Stimulated activated CD8-positive, alpha-beta memory T cell treated with anti-CD3 and anti-CD28 coated beads, Interleukin-4, amount 100 ng/mL, for 1 hour (primary cell): ENCODE measurements at places on chromosomes 11 and 22.

GRCh38 chr11:66068923-66069714 lies 953 bp upstream of the PACS1 start:
- DNase-seq = no peak

GRCh38 chr11:36130401-36130800 lies 158.8 kb downstream of the COMMD9 start:
- no peak for DNase-seq

DNA sequence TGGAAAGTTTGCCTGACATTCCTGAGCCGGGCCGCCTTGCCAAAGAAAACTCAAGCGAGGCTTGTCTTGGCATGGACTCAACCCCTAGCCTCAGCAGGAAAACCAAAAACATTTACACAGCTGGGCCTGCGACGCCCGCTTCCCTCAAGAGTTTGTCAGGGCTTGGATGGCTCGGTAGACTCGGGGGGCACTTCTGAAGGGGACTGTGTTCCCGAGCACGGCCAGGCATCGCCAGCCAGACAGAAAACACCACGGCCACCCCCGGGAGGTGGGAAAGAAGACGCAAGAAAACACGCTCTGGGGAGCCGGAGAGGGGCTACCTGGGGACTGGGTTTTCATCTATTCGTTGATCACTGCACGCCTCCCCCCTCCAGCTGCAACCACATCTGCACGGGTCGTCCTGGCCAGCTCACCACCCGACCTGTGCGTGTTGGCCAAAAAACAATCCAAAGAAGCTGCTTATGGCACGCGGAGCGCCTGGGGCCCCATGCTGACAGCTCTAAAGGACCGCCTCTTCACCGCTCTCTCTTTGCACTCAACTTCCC lies 380.7 kb downstream of the MN1 start:
- DNase-seq = no peak

DNA sequence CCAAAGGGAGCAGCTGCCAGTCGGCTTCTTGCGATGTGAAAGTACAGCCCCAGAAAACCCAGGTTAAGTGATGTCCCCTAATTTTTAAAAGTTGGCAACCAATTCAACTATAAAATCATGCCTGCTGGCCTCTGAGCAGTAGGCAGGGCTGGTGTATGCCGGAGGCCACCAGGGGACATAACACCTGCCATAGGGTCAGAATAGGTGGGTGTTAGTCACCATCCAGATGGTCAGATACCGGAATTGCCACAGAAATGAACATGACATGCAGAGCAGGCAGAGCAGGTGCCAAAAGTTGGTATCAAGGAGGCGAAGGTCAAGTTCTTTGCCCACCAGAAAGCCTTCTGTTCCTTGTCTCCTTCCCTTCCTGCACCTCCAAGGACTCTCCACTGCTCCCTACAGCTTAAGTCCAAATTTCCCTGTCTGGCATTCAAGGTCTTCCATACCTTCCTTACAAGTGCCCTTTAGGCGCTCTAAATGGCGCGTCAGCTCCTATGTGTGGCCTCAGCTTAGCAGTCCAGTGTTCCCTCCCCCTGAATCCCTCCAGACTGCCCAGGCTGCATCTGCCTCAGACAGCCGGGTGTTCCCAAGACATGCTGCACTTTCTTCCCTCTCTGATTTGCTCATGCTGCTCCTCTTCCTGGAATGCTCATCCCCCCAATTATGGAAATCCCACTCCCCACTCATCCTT lies 45.1 kb downstream of the PTPRJ start:
- DNase-seq = no peak

GRCh38 chr11:118820412-118821357 lies 29.7 kb upstream of the DDX6 start:
- no peak for DNase-seq

DNA sequence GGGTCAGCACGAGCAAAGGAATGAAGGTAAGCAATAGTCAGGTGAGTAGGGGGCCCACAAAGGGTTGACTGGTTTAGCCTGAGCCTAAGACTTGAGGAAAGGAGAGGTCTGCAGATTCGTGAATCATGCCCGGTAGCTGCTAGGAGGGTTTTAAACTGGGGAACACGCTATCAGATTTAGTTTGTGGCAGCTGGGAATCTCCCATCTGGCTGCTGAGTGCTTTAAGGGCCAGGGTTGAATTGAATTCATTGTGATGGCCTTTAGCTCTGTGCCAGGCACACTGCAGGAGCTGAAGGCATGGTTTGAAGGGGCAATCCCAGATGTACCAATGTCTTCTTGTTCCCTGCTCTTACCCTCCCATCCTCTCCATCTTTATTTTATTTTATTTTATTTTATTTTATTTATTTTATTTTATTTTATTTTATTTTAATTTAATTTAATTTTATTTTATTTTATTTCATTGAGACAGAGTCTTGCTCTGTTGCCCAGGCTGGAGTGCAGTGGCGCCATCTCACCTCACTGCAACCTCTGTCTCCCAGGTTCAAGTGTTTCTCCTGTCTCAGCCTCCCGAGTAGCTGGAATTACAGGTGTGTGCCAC lies 1.9 kb upstream of the NECTIN1 start:
- no peak for DNase-seq

- no peak for DNase-seq
Measured at GRCh38 chr22:40107244-40107643, 70.5 kb upstream of the TNRC6B start.

DNA sequence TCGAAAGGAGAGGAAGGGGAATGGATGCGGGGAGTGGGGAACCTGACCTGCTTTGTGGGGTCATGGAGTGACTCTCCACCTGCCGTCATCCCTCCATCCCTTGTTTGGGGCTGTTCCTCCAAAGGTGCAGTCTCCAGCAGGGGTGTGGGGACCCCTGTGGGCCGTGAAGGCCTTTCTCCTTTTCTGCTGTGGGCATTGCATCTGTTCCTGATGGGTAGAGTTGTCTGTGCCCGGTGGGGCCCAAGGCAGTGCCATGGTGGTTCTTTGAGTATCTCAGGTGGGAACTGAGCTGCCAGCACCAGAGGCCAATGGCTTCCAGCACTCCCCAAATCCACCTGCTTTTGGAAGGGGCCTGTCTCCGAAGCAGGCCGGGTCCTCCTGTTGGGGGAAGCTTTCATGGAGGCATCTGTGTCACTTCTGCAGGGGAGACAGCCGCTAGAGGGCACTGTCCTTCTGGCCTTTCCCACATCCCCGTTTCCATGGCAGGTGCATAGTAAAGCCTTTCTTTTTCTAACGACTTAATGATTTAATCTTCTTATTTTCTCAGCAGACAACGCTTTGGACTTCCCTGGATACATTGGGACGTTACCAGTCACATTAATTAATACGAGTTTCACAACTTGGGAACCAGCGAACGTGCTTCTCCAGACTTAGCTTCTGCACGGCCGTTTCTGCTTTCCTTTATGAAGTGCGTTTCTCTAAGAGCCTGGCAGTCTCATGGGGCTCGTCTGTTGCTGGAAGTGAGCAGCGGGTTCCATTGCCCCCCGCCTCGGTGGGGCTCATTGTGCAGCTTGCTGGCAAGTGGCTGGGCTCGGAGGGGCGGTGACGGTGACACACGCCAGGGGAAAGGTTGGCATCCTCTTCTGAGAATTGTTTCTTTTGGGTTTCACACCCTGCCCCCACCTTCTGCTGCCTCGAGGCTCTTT lies 57.1 kb downstream of the PARVB start:
- DNase-seq = peak; percentile 50

- no peak for DNase-seq
Measured at GRCh38 chr22:44880610-44881290, 128.4 kb downstream of the ARHGAP8 start.

- no peak for DNase-seq
Measured at GRCh38 chr11:44067266-44067665, 1.2 kb downstream of the ACCS start.

DNA sequence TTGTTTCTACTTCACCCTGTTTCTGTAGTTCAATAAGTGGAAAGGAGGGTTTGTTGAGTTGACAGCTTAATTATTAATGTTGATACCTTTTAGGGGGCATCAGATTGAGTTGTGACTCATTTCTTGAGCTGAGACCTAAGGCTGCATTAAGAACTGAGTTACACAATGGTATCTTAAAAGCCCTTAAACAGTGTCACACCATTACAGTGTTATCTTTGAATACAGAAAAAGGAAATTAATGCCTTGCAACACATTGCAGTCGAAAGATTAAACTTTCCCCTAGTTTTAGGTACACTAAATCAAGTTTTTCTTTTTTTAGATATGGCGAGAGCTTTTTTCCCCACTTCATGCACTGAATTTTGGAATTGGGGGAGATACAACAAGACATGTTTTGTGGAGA lies 16.7 kb downstream of the PAFAH1B2 start:
- no peak for DNase-seq

- DNase-seq = no peak
Measured at GRCh38 chr11:98587884-98588283, 432.9 kb upstream of the CNTN5 start.

- DNase-seq = peak; percentile 44
Measured at GRCh38 chr22:38051900-38052862, 5.0 kb upstream of the PICK1 start.

DNA sequence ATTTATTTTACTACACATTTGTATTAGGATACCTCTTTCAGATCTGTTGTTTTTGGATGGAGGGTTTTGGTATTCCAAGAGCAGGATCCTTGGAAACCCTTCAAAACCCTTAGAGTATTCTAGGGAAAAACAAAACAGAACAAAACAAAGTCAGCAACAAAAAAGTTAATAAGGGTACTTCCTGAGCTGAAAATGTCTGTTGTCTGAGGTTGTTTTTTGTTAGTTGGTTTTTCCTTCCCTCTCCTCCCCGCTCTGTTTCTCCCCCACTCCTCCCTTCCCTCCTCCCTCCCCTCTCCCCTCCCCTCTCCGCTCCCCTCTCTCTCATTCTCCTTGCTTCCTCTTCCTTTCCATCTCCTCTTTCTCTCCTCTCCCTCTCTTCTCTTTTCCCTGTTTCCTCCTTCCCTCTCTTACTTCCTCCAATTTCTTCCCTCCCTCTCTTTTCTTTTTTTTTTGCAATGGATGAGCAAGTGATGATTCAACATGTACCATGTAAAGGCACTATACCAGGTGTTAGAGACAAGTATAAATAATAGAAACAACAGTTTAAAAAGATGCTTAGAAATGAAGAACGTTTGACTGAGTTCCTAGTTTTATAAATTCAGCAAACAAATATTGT lies 160.6 kb downstream of the TMEM135 start:
- no peak for DNase-seq

GRCh38 chr11:63504933-63505586 lies 824 bp upstream of the LGALS12 start:
- DNase-seq = no peak

- DNase-seq = no peak
Measured at GRCh38 chr22:38223289-38223960, 21.6 kb downstream of the MAFF start.

GRCh38 chr11:4551346-4551979 lies 6.5 kb downstream of the OR52M1 start:
- DNase-seq = no peak

- DNase-seq = no peak
Measured at GRCh38 chr22:23856721-23857605, 712 bp upstream of the SLC2A11 start.

DNA sequence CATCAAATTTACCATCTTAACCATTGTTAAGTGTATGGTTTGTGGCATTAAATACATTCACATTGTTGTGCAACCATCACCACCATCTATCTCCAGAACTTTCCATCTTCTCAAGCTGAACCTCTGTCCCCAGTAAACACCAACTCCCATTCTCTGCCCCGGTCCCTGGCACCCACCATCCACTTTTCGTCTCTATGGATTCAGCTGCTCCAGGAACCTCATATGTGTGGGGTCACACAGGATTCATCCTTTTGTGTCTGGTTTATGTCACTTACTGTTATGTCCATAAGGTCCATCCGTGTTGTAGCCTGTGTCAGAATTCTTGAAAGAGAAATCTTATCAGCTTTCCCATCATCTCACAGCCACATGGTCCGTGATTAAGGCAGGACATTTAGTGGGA lies 16.3 kb downstream of the TSPAN32 start:
- DNase-seq = no peak

DNA sequence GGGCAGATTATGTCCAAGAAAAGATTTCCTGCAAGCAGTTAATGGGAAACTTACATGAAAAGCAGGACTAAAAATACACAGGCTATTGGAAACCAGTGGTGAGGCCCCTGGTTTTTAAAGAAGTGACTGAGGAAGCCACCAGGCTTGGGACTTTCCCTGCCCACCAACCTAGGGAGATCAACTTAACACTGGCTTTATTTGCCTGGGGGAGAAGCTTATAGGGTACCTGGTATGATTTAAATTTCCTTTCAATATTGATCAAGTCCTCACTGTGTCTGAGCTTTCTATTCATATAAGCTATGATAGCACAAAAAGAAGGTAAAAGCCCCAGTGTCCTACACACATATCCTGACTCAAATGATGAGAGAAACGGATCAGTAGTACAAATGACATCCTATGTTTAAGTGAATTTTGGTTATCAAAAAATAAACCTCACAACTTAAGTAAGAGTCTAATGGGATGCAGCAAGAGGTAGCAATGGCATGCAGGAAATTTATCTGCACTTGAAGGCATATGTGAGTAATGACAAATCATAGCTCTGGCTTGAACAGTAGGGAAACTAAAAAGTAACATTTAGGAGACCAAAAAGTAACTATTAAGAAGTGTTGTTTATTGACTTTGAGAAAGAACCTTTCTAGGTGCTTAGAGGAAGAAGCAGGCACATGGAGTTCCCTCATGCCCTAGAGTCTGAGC lies 85.3 kb downstream of the GAB2 start:
- DNase-seq = no peak

- DNase-seq = no peak
Measured at GRCh38 chr11:68120273-68121066, 718 bp downstream of the CHKA start.

GRCh38 chr11:18720808-18721560 lies 5.0 kb downstream of the IGSF22 start:
- DNase-seq = peak; percentile 56

- DNase-seq = no peak
Measured at GRCh38 chr11:34104680-34105078, 750 bp upstream of the NAT10 start.

- DNase-seq = no peak
Measured at GRCh38 chr11:43756575-43756974, 76.0 kb downstream of the HSD17B12 start.

- DNase-seq = peak; percentile 52
Measured at GRCh38 chr22:28829358-28830181, 29.2 kb upstream of the XBP1 start.

GRCh38 chr11:76560219-76560618 lies 110.3 kb downstream of the LRRC32 start:
- no peak for DNase-seq

- no peak for DNase-seq
Measured at GRCh38 chr22:29434288-29434687, 4.1 kb upstream of the RFPL1 start.

GRCh38 chr11:20158597-20159257 lies 1.5 kb downstream of the DBX1 start:
- DNase-seq = no peak

GRCh38 chr11:47908198-47908597 lies 60.0 kb upstream of the NUP160 start:
- no peak for DNase-seq

- DNase-seq = no peak
Measured at GRCh38 chr22:21827628-21828267, 39.7 kb downstream of the MAPK1 start.

- no peak for DNase-seq
Measured at GRCh38 chr11:96052921-96053651, 129.2 kb upstream of the MTMR2 start.

- DNase-seq = no peak
Measured at GRCh38 chr11:36618363-36619047, 20.5 kb upstream of the RAG2 start.

- no peak for DNase-seq
Measured at GRCh38 chr11:116727990-116728389, 44.8 kb downstream of the BUD13 start.

- no peak for DNase-seq
Measured at GRCh38 chr11:61976420-61976800, 9.0 kb upstream of the FTH1 start.

GRCh38 chr22:39117585-39118191 lies 20.6 kb downstream of the APOBEC3H start:
- DNase-seq = peak; percentile 53

- DNase-seq = no peak
Measured at GRCh38 chr22:17997456-17997855, 26.9 kb downstream of the MICAL3 start.
